ENCODE measurements at places on chromosomes 11 and 22.

DNA sequence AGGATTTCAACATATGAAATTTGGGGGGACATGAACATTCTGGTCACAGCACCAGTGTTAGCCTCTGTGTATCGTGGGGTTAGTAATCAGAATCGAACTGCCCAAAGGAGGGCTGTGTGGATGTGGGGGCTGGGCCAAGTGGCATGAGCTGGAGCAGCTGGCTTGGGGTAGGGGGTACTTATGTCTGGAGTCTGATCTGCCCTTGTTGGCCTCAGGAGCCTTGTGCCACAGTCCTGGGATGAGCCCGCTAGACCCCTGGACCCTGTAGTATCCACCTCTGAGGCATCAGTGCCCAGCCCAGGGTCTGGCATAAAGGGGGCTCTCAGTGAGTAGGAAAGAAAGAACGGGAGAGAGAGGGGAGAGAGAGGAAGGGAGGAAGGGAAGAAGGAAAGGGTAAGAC lies 67.3 kb downstream of the LRRC32 start:
- no peak for DNase-seq

- no peak for DNase-seq
These were observed 164.1 kb upstream of the NCAM1 start for GRCh38 chr11:112797092-112797491.

DNA sequence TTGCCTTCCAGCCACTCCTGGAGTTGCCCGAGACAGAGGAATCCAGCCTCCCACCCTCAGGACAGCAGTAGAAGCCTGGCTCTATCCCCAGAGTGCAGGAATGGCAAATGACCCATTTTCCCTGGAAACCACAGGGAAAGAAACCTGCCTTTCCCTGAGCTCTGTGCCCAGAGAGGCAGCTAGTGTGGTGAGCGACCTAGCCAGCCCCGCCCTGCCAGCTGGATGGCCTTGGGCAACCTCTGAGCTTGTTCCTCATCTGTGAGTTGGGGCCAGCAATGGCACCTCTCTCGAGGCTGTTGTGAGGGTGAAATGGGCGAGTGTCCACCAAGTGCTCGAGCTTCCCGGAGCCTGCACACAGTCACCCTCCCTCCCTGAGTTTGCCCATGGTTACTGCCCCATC lies 3.7 kb downstream of the OMP start:
- no peak for DNase-seq

DNA sequence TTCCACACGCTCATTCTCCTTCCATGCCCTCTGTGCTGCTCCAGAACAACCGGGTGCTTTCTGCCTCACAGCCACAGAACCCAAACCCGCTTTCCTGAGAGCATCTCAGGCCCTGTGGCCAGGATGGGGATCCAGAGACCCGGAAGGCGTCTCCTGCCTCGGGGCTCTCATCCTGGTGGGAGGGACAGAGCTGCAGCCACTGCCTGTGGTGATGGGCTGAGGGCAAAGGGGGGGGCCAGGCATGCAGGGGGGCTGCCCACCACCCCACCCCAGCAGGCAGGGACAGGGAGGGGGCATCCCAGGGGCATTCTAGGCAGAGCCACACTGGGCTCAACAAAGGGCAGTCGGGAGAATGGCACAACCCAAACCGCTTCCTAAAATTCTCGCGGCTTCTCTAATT lies 41.4 kb downstream of the CERK start:
- DNase-seq = no peak

DNA sequence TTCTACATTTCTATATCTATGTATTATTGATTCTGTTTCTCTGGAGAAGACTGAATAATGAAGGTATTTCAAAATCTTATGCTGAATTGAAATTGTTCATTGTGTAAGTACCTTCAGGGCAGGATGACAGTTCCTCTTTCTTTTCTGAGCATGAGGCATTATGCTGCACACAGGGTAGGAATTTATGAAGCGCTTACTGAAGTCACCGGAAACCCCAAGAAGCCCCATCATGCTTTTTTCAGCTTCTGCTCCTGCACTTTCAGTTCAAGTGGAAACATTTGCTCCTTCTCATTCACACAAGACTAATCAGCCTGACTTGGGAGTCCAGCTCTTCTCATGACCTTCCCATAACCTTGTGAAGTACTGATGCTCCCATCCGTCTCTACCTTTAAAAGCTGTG lies 314.7 kb upstream of the SORL1-AS1 start:
- no peak for DNase-seq

GRCh38 chr22:45259754-45260394 lies 19.2 kb upstream of the KIAA0930 start:
- no peak for DNase-seq

- no peak for DNase-seq
These were observed 85.3 kb downstream of the GAB2 start for GRCh38 chr11:78332174-78332866.

DNA sequence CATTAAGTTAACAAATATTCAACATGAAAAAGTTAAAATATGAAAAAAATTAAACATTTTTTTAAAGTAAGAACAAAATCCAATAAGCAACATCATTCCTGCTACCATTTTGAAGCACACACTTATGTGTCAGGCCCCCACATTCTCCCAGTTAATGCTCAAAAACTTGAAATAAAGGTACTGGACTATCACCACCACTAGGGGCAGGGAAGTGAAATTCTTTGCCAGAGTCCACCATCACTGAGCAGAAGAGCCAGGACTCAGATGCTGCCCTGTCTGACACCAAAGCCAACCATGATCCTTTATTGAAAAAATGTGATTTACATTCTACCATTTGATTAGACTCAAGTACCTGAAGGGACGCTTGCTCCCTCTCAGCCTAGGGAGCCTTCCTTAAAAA lies 39.1 kb downstream of the PITPNB start:
- peak; percentile 32 for DNase-seq

- DNase-seq = no peak
These were observed 83.1 kb downstream of the OR5AK2 start for GRCh38 chr11:57071829-57072228.

GRCh38 chr11:118631142-118631909 lies 23.9 kb downstream of the PHLDB1 start:
- DNase-seq = no peak

DNA sequence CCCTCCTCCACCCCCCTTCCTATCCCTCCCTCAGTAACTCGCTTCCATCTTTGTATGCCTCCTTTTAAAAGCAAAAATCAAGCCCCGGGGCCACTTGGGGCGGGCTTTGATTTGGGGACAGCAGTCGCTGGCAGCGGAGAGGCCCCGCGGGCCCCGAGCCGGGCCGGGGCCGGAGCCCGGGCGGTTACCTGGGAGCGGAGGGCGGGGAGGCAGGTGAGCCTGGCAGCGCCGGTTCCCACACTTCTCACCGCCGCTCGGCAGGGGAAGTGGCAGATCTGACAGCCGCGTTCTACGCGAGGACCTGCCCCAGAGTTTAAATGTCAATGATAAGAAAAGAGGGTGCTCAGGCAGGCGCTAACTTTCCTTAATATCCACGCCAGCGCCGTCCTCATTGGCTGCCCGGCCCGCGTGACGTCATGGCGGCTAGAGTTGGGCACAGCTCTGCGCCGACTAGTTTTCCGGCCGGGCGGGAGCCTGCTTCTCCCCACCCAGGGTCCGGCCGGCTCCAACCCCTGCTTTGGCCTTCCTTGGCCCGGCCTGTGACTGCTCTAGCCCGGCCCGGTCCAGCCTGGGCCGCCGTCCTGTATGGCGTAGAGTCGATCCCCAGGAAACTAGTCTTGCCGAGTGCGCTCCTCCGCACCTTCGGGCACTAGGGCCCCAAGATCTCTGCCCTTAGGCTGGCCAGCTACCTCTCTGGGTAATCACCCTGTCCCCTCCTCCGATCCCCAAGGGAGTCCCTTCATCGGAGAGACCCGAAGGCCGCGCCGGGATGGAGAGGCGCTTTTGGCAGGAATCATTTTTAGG lies 6.7 kb upstream of the PAX6 start:
- no peak for DNase-seq

GRCh38 chr11:30316237-30316636 lies 6.7 kb upstream of the ARL14EP start:
- DNase-seq = no peak

DNA sequence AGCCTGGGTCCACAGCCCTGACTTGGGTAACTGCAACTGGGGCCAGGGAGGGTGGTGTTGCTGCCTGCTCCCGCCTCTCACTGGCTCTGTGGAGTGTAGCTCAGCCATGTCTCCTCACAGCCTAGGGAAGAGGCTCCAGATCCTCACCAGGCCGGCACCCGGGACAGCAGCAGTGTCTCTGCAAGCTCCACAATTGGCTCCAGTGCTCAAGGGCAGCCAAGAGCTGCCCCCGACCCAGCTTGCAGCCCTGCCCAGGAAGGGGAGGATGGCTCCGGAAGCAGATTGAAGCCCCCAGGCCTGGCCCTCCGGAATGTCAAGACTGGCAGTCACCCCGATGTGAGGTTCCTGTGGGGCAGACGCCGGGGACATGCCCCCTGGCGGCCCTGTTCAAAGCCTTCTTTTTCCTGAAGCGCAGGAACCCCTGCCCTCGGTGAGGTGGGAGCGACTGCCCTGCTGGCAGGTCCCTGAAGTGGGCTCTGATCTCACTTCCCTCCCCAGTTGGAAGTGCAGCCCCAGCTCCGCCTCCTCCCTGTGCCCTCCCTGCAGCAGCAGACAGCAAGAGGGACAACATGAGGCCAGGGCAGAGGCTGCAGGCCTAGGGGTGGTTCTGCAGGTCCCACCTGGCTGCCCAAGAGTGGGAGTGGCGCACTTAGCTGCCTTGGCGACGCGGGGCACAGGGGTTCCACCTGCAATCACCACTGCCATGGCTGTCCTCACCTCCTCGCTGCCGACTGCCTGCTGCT lies 816.2 kb upstream of the LUZP2 start:
- no peak for DNase-seq

- DNase-seq = no peak
These were observed 10.6 kb downstream of the ART1 start for GRCh38 chr11:3655547-3655946.

GRCh38 chr11:128619540-128620308 lies 32.4 kb upstream of the ETS1 start:
- DNase-seq = no peak

- DNase-seq = no peak
These were observed 19.8 kb upstream of the MPZL2 start for GRCh38 chr11:118283756-118284350.

DNA sequence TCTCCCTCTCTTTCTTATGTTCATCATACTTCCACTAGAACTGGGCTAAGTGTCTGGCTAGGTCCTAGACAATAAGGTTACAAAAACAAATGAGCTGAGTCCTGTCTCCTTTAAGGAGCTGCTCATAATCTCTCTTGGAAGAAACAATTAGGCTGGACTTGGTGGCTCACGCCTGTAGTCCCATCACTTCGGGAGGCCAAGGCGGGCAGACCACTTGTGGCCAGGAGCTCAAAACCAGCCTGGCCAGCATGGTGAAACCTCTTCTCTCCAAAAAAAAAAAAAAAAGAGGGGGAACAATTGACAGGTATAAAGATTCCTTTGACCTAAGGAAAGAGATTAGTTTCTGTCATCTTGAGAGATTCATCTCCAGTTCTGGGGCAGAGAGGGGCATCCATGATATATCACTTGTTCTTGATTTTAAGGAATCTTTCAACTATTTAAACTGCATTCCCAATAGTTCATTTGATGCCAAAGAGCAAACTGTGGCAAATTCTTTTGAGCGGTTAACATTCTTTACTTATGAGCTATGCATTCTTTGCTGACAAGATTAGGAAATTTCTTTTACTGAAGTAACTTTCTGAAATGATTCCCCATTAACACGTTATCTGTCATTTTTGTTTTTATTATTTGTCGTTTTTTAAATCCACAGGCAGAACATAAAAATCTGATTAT lies 125.5 kb downstream of the C11orf87 start:
- DNase-seq = no peak

DNA sequence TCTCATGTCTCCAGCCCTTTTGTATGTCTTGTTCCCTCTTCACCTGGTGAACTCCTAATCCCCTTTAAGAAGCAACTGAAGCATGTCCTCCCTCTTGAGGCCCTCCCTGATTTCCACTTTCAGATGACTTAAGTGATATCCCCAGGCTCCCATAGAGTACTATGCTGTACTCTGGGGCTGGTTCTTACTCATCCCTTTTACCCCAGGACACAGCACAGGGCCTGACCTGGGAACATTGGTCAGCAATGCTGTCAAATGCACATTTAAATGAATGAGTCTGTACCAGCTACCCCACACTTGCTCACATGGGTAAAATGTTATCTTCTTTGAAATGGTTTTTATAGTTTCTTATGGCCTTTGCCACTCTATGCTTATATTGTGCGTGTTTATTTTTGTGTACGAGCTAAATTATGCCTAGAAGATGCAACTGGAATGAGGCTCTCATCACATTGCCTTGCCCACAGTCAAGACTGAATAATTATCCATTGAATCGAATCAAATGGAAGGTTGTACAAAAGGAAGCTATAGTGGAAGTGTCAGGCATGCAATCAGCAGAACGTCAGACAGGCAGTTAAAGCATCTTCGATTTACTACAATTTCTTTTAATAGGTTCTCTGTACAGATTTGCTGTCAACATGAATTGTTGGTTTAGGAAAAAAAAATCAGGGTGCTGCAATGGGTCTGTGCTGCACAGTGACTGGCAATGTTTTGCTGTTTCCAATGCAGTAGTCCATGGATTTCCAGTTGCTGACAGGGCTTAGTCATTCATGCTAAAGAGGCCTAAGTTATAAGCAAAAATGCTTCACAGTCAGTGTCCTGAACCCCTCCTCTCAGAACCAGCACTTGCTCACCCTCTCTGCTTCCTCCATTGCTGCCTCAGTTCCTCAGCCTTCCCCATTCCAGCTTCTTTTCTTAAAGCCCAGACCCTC lies 79.5 kb downstream of the PARVA start:
- no peak for DNase-seq

DNA sequence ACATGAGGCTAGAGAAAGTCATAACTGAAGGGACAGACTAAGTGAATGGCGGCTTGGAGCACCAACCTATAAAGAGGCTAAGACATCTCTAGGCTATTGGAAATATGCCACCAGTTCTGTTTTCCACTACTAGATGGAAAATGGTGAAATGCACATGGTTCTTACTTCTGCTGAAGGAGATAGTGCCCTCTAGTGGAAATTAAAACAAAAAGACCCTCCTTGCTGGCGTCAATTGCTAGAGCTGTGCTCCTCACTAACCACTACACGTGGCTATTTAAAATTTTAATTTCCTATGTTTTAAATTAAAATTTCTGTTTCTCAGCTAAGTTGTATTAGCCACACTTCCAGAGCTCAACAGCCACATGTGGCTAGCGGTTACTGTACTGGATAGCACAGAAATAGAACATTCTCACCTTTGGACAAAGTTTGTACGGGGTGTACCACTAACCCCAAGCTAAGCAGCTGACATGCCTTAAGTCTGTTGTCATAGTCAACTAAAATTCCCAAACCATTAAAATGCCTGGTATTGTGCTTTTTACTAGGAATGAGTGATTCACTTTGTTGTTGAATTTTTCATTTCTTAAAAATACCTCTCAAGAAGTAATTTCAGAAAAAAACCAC lies 34.1 kb upstream of the CALCA start:
- DNase-seq = peak; percentile 42

All from activated CD4-positive, alpha-beta T cell treated with anti-CD3 and anti-CD28 coated beads, Interleukin-2, Interleukin-4, amounts not matched to agents 100 ng/mL and 50 ng/mL, durations not matched to agents 16 hours and 8 hours (primary cell).